ENCODE measurements at places on chromosomes 2 and 18.
A peak's percentile ranks its signal among the peaks of the same experiment; 100 is the strongest.

- peak; percentile 12 for DNase-seq
These were observed 1.1 kb downstream of the MEMO1 start for GRCh38 chr2:32009516-32010256.

GRCh38 chr2:196719110-196719872, 79.8 kb downstream of the CCDC150 start:
- no peak for DNase-seq

DNA sequence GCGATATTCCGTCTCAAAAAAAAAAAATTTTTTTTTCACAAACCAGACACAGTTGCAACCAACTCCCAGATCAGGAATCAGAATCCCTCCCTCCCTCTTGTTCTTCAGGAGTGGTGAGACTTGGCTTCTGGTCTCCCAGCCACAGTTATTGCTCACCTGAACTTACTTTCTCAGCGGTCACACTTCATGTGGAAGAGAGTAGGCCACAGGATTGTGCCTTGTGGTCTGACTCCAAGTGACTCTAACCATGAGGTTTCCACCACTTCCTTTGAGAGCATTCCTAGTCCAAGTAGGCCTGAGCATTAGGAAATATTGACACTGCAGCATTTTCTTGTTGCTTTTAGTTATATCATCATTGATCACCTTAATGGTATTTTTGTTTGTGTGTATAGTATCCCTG, 12.1 kb downstream of the FMNL2 start:
- DNase-seq = no peak

DNA sequence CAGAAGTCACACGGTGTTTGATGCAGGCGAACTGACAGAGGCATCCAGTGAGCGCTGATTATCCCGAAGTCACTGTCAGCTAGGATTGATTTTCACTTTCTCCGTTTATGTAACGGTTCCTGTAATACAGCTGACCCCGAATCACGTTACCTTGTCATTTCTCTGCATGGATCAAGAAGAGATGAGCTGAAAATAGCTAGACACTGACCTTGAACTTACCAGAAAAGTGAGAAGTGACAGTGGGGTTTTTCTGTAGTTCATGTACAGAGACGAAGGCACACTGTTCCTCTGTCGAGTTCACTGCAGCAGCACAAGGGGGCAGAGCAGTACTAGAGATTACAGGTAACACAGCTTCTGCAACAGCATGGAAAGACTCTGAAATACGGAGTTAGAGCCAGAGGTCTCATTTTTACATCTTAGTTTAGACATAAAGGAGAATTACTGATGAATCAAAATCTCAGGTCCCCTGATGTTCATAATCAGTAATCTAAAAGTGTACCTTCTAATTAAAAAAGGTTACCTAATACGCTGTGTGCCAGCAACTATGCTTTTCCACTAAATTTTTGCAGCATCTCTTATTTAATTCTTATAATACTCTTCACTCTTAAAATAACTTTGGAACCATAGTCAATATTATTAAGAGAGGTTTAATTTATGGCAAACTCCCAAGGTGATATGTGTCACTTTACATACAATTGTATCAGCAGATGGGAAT, 33.1 kb downstream of the ARHGAP15 start:
- peak; percentile 11 for DNase-seq

DNA sequence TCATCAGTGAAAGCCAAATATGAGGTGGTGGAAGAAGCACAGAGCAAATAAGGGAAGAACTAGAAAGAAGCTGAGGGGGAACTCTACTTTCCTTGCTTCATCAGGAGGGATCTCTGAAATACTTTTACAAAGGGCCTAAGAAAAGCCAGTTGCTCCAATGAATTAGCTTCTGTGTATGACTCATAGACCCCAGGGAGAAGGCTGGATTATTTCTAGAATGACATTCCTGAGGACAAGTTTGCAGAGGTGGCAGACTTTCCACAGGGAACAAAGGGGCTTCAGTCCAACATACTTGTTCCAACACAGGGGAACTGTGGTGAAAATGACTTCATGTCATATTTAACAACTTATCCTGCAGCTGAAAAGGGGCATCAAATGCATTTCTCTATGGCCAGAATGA, 29.0 kb downstream of the DOK1 start:
- no peak for DNase-seq

- DNase-seq = no peak
These were observed 68.5 kb downstream of the FIGN start for GRCh38 chr2:163667064-163667887.

DNA sequence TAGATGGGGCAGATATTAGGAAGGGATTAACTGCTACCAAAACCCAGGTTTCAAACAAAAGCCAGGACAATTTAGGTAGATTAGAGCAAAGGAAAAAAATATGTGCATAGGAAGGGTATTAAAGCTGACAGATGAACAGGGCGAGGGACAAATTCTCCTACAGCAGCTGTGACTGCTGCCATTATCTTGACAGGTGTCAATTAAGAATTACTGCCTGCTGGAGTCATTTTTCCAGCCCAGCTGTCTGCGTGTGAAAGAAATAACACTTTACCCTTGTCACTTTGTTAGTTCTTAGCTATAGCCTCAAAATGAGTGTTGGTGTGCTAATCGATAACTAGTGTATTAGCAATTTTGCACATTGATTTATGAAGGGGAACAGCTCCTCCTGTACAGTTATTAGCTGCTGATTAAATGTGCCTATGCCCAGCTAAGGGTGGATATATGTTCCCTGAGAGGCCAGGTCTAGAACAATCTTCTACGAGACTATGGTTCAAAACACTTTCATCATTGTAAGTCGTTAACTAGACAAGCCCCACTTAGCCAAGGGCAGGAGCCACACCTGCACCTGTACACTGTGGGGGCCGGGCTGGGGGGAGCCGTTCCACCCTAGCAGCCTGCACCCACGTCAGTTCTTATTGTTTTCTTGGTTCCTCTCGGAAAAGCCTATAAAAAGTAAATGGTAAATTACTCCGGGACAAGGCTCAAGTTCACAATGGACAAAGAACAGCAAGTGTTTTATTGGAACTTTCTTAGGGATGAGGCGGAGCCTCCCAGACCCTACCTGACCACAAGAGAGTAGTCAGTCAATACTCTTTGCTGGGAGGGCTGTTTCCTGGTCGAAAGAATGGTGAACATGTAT, 7.7 kb downstream of the TSHZ1 start:
- no peak for DNase-seq

DNA sequence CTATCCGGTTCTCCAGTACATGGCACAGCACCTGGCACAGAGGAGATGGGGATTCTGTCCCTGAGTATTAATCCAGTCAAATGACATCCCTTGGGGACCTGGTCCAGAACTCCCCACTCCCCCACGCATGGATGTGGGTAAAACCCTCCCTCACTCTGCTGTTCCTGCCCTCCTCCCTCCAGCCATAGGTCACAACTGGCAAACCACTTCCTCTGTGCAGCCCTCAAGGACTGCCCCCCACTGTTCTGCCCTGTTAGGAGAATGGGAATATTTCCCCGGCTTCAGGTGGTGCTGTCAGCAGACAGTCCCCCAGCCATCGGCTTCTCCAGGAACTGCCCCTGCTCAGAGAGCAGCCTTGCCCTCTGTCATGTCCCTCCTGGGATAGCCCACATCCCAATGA, 1.5 kb upstream of the TFCP2L1 start:
- DNase-seq = no peak

- DNase-seq = no peak
These were observed 40.6 kb downstream of the BOLA3 start for GRCh38 chr2:74107071-74107470.

DNA sequence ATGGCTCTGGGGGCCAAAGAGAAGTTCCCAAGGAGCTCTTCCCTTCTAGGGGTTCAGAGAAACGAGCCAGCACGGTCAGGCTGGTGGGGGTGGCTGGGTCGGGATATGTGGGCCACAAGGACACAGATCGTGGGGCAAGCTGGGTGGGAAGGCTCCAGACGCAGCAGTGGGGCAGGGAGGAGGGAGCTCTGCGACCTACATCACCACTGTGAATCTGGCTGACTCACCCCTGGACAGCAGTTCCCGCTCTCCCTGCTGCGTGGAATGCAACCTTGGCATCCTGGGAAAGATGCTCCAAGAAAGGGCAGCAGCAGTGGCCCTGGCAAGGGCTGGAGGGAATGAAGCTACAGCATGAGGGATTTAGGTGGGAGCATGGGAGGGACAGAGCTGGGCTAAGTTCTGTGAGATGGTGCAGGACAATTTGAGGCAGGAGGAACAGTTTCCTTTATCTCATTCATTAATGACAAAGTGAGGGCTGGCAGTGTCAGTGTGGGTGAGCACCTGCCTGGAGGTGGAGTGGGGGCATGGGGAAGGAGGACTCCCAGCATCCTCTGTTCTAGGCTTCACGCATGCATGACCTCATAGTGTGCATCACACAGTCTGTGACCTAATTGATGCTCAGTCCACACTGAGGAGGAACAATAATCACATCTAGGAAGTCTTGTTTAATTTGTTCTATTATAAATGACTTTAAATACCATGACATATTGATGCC, 25.0 kb downstream of the CELF4 start:
- DNase-seq = no peak

DNA sequence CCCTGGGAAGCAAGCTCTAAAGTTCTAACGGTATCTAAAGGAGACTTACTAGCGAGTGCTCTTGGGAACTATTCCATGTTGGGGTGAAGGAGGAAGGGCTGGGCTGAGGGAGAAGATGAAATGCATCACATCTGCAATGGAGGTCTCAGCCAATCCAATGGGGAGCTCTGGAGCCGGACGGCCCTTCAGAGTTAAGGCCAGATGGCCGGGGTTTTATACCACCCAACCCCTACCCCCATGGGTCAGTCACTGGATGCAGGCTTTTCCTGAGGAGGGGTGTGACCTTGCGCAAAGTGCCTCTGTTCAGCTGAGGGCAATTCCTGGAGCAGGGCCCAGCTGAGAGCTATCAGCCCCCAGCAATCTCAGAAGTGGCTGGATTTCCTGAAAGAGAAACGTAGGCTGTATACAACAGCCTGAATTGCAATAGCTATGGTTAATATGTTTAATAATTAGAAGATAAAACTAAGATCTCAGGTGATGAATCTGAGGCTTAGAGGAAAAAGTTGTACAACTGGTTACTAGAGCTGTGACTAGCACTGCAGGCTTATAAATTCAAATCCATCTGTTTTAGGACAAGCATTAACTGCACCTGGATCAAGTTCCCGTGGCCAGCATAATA, 21.6 kb downstream of the EIPR1 start:
- no peak for DNase-seq

GRCh38 chr2:4909346-4910009, 782.7 kb upstream of the SOX11 start:
- DNase-seq = no peak

GRCh38 chr18:68928762-68929675, 131.1 kb downstream of the CCDC102B start:
- no peak for DNase-seq

DNA sequence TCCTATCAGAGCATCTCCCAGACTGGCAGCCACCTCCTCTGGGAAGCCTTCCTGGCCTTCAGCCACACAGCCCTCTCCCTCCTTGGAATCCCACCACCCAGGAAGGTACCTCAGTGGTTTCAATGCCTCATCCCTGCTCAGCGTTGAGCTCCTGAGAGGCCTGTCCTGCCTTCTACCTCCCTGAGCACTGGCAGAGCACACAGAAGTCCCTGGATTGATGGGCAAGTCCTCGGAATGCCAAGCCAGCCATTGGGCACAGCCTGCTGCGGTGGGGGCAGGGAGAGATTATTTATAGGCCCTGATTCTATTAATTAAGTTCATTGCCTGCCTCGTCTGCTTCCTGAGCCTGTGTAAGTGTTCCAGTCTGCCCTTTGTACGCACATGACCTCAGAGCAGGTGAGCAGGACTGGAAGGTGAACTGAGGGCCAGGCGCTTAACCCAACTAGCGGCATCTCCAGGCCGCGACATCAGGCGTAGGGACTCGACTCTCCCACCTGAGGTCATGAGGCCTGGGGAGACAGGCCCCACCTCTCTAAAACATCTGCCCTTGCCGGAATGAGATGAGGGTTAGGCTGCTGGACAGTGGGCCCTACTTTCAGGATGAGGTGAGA, 63.4 kb downstream of the SMAD7 start:
- no peak for DNase-seq

DNA sequence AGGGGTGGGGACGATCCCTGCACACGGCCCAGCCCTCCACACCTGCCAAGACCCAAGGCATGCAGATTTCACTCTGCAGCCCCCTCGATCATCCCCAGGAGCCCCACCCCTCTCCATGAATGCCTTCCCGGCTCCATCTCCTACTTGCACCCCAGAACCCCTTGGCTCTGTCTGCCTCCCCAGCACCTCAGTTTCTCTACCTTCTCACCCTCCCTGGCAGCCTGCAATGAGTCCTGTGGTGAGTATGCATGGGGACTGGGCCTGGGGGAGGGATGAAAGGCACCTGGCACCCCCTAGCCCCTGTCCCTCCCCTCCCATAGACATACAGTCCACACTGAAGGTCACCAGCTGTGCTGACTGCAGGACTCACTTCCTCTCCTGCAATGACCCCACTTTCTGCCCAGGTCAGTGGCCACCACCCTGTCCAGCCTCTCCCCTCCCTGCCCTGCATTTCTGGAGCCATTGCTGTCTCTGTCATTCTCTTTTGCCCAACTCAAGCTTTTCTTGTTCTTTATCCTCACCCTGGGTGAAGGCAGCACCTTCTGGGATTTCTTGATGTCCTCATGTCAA, 1.0 kb downstream of the TEX51 start:
- DNase-seq = no peak

DNA sequence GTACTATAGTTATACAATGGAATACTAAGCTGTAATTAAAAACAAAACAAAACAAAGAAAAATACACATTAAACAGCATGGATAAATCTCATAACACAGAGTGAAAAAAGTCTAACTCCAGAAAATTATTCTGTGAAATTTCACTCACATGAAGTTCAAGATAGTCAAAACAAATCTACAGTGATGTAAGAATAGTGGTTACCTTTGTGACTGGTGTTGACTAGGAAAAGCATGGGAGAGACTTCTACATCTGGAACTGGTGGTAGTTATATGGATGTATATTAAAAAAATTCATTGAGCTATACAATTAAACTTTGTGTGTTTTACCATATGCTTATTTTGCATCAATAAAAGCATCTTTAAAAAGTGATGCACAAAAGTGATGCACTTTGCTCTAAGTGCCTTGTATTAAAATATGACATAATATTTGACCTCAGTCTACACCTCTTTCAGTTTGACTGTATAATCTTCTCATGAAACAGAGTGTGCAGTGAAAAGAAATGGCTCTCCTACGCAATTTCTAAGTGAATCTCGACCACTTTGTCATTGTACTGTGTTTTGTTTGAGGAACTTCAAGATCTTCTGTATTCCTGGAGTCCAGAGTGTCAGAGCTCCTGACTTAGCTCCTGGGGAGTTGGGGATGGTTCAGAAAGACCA, 28.0 kb downstream of the STAT4 start:
- DNase-seq = no peak

DNA sequence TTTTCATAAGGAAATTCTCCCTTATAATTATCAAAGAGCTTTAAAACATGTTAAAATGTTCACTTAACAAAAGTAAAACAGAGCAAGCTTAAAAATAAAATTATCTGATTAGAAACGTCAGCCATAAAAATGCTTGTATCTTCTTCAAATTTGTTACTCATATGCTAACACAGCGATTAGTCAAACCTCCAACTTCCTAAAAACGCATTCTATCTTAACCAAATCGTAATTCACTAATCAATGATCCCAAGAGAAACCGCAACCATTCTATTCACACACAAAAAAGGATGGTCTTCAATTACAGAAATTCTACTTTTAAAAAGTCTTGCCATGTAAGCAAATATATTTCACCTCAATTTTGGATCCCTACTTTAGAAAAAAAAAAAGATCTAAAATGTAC, 1.9 kb downstream of the STK17B start:
- no peak for DNase-seq
